Sigmoid colon (tissue), 7 donors: ENCODE measurements at places on chromosomes 4 and X.

DNA sequence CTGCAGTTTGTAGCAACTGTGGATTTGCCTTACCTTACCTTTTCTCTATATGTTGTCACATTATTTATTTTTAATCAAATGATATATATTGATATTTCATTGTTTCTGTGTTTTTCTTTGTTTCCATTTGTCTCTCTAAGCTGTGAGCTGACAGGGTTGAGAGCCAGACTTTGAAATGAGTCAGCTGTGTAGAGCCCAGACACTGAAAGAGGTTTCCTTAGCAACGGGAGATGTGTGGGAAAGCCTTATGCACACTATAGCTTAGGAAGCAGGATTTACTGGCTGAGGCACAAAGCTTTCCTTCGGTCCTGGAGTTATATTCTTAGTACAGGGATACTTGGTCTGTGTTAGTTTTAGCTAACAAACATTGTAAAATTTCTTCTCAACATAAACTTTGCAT is 192.2 kb downstream of the FGF13 start:
- no peak for DNase-seq

DNA sequence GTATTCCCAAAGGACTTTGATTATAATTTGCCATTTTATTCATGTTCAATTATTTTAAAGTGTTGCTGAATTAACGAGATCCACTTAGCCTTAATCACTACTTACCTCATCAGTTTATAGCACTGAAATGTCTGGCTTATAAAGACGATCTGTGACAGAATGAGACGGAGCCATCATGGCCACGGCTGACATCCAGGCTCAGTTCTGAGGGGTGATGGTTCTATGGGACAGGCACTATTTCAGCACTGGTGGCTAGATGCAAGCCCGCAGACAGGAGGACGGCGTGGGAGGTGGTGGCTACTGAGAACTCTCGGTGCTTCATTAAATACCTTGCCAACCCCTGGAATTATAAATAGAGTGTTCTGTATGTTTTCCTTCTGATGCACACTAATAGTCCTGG is 1084.2 kb upstream of the TENM3 start:
- no peak for DNase-seq

DNA sequence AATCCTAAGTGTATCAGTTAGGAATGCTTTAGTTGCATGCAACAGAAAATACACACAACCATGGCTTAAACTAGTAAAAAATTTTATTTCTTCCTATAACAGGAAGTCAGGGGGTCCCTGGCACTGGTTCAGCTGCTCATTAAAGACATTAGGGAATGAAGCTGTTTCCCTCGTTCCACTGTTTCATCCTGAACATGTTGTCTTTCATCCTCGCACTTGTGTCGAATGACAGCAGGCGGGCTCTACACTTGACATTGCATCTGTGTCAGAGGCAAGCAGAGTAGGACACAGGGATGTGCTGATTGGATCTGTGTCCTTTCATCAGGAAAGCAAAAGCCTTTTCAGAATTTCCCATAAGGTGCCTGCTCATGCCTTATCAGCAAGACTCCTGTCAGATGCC is 22.8 kb upstream of the C1QTNF7 start:
- no peak for DNase-seq

GRCh38 chrX:13239272-13239671 is 80.6 kb downstream of the ATXN3L start:
- no peak for DNase-seq

DNA sequence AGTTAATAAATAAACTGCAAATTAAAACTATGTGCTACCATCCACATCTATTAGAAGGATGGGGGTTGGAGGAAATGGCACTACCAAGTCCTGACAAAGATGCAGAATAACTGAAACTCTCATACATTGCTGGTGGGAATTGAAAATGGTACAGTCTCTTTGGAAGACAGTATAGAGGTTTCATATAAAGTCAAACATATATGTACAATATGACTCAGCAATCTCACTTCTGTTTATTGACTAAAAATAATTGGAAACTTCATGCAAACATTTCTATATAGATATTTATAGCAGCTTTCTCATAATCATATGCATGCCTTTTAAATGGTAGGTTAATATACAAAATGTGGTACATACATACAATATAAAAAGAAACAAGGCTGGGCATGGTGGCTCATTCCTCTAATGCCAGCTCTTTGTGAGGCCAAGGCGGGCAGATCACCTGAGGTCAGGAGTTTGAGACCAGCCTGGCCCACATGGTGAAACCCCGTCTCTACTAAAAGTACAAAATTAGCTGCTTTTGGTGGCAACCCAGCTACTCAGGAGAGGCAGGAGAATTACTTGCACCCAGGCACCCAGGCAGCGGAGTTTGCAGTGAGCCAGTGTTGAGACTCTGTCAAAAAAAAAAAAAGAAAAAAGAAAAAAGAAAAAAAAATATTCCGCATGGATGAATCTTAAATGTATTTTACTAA is 225.0 kb upstream of the CXXC4 start:
- no peak for DNase-seq

GRCh38 chr4:152281211-152281610 is 254.7 kb downstream of the FBXW7 start:
- DNase-seq = no peak

DNA sequence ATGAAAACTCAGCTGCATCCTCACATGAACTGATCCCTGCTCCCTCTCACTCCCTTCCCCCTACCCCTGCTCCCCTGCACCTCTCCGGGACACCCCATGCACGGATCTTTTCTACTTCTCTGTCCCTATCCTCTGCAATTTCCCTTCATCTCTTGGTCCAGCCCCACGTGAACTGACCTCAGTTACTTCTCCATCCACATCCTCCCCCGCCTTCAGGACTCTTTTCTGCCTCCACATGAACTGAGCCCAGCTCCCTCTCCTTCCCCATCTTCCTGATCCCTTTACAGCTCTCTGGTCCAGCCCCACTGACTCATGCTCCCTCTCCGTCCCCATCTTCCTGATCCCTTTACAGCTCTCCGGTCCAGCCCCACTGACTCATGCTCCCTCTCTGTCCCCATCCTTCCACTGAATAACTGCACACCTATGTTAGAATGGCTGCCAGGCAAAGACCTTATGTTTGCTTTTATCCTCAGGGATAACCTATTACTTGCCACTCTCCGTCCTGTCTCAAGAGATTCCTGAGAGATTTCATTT is 5.6 kb downstream of the CETN2 start:
- no peak for DNase-seq

GRCh38 chr4:130738233-130738632 is 1642.3 kb downstream of the C4orf33 start:
- DNase-seq = no peak

- no peak for DNase-seq
Measured at GRCh38 chrX:76148041-76148665, 24.7 kb upstream of the PBDC1 start.
